Brain microvascular endothelial cell (primary cell): ENCODE measurements at places on chromosomes 16 and 17.

DNA sequence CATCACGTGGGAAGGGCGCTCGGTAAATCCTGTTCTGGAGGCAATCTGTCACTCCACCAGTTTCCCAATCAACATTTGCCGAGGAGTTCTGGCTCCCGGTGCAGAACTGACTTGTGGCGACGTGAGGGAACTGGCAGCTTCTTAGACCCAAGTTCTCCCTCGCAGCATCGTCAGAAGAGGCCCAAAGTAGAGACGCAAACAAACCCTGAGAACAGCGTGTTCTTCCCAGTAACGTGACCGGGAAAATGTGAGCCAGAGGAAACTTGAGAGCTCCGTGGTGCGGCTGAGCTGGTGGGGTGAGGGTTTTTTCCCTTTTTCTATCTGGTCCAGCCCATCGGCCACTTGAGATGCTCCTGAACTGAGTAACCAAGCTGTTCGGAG, 158.9 kb upstream of the CACNG5 start:
- DNase-seq = no peak

GRCh38 chr17:6668727-6669425, 17.3 kb downstream of the C17orf100 start:
- no peak for DNase-seq

DNA sequence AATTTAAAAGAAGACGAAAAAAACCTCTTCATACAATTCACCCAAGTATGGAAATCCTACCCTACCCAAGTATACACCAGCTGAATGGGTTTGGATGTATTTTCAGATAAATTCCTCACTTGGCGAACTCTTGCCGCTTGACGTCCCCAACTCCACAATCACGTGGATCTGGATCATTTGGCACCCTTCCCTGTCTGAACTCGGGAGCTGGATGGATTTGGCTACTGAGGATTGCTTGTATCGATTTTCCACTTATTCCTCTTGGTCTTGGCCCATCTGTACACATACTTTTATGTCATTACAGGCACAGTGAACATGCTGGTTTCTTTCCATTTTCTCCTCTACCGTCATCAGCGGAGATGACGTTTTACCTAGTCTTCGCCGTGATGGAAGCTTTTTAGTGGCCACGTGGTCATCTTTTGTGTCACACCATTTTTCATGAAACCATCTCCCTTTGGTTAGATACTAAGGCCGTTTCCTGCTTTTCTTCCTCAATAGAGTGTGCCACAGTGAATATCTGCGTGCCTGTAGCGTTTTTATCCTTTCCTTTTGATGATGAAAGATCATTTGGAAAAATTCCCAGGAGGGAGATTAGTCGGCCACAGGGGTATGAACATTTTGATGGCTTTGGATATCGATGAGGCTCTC, 47.1 kb downstream of the CMIP start:
- DNase-seq = no peak

DNA sequence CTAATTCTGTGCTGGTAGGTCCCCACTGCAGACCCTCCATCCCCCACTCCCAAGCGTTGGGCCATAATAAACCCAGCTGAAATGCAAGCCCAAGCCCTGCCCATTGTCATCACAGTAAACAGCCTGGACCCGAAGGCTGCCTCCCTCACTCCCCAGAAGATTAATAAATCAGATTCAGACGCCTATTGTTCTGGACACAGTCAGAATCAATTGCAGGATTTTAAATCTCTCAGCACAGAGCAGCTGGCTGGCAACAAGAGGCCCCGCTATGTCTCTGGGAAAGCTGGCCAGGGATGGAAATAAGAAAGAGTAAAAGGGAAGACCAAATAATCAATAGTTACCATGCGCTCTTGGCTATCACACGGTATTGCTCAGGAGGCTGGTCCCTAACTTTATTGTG, 93.9 kb downstream of the C17orf67 start:
- no peak for DNase-seq

DNA sequence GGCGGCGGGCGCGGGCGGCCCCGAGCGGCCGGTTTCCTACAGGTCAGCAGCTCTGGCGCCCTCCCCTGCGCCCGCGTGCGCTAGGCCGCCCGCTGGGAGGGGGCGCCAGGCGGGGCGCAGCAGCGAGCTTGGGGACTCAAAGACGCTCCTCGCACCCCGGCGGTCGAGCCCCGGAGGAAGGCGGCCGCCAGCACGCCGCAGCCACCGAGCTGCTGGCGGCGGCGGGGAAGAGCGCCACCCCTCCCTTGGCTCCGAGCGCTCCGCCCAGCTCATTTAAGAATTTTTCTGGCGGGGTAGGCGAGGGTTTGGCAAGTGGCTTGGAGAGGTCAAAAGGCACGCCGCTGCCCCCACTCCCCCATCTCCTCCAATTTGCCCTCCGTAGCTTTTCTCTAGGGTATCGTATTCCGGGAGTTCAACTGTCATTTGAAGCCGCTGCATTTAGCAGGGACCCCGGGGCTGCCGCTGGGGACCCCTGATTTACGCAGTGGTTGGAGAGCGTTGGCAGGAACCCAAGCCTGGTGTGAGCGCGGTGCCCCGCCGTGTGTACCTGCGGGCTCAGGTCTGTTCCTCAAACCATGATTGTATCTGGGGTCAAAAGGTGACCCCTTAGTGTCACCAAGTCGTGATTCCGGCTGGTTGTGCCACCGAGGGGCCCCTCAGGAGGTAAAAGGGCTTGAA, 59.5 kb upstream of the GSE1 start:
- no peak for DNase-seq

- no peak for DNase-seq
Measured at GRCh38 chr16:26983426-26983825, 83.3 kb upstream of the C16orf82 start.

DNA sequence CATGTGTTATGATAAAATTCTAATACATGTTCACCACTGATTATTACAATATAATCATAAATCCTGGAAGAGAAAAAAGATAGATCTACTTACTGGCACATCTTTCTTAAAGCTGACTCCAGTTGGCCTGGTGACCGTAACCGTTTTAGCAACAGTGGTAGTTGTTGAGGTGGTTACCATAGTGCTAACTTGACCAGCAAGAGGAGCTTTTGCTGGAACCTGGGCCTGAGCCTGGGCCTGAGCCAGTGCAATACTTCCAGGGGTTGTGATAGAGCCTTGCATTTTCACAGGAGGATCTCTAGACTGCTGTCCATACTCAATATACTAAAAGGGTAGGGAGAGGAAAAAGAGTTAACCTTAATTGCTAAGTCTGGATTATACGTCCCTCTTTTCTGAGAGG, 36.2 kb downstream of the SETD6 start:
- no peak for DNase-seq

DNA sequence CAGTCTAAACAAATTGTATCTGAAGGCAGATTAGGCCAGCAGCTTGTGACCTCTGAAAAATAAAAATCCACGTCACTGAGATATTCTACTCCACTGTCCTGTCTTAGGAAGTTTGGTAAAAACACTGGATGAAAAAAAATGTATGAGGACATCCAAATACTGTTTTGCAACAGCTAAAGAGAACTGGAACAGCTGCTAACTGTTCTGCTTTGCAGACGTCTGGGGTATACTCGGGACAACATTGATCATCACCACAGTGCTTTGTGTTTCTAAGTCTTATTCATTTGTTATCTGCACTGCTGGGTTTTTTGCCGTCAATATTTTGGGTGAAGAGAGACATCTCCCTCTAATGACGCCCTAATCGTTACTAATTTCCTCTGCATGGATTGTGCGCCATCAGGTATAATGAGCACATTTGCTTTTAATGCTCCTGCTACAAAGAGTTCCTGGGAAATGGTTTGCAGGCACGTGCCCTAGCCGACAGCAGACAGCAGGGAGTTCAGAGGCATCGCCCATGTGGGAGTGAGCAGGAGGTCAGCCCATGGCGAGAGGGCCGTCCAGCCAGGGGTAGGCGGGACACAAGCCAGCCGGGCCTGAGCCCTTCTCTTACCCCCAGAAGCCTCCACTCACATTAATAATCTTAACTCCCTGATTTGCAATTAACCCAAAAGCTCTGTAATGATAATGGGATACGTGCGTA, 87.0 kb downstream of the CBLN1 start:
- DNase-seq = no peak

DNA sequence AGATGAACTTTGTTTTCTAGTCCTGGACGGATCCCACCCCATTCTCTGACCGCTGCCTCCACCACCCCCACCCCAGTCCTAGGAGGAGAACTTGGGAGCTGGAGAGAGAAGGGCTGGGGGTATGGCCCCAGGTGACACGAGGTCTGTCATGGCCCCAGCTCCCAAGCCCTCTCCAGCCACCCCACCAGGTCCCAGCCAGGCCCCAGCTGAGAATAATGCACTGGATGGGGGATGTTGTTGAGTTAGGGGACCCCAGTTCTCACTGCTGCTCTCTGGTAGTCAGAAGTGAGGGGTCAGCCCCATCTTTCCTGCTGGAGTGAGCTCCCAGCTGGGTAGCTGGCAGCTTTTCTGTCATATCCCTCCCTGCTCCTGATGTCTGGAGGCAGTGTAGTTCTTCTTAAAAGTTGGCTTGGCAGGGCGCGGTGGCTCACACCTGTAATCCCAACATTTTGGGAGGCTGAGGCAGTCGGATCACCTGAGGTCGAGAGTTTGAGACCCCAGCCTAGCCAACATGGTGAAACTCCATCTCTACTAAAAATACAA, 4.6 kb upstream of the COL1A1 start:
- no peak for DNase-seq

GRCh38 chr17:79341222-79341780, 266.7 kb downstream of the ENGASE start:
- no peak for DNase-seq

GRCh38 chr16:31456988-31457360, 2.3 kb upstream of the ARMC5 start:
- DNase-seq = no peak

DNA sequence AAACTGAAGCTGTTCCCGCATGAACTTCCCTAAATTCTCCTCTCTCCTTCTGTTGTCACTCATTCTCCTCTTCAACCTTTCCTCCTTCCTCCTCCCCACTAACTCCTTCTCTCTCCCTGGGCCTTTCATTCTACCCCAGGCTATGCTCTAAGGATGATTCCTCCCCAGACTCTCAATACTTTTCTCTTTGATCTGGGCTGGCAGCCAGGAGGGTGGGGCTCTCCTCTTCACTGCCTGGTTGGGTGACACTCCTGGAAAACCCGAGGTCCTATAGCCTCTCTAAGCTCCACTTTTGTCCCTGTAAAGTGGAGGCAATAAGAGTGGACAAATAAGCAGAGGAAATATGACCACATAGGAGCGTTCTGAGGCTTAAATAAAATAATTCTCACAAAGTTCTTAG, 46.2 kb downstream of the HSD17B2 start:
- DNase-seq = no peak

- no peak for DNase-seq
Measured at GRCh38 chr17:46868689-46869187, 17.4 kb downstream of the WNT9B start.

GRCh38 chr17:57373048-57373447, 116.7 kb downstream of the MSI2 start:
- no peak for DNase-seq

GRCh38 chr17:17606416-17607000, 15.0 kb upstream of the PEMT start:
- DNase-seq = no peak

- no peak for DNase-seq
Measured at GRCh38 chr17:76469076-76469990, 1.9 kb downstream of the AANAT start.

- no peak for DNase-seq
Measured at GRCh38 chr16:85392756-85393673, 220.1 kb upstream of the GSE1 start.

DNA sequence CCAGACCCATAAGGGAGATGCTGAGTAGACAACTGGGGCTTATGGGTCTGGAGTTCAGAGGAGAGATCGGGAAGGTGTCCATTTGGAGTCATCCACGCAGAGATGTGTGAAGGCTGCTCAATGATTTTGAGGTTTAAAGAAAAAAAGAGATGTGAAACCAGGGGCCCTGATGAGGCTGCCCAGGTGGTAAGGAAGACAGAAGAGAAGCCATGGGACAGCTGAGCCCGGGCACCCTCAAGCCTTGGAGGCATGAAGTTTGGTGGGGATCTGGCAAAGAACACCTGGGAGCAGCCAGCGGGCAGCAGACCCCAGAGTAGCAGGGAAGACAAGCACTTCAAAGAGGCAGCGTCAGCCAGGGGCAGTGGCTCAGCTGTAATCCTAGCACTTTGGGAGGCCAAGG, 20.8 kb upstream of the MYO15B start:
- no peak for DNase-seq
